ENCODE measurements at places on chromosomes 1 and 21. TPM values are rescaled to one million over a fixed set of nuclear protein-coding genes. Genes with fewer than 3 reads are reported as not detected.

The LYPD8 gene
- total RNA-seq = not detected

The LRRC47 gene
- total RNA-seq = 47.5 TPM

- ATAC-seq = no peak
Measured at GRCh38 chr1:76219366-76219818, 144.8 kb downstream of the ST6GALNAC3 start.

DNA sequence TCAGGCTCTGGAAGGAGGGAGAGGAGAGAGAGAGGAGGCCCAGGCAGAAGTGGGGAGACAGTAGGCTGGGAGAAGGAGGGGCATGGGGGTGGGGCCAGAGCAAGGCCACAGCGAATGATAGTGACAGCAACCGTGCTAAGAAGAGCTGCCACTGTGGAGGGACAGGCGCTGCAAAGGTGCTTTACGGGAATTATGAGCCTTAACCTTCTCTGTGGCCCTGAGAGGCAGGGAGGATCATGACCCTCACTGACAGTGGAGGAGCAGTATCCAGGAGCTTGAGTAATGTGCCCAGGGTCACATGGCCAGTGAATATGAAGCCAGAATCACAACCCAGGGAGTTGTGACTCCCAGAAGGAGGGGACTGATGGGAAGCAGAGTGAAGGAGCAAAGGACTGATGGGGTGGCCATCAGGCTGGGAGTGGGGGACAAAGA is 53.4 kb upstream of the RPL11 start:
- ATAC-seq = peak; percentile 28

GRCh38 chr1:181685211-181685610 is 201.9 kb downstream of the CACNA1E start:
- no peak for ATAC-seq

DNA sequence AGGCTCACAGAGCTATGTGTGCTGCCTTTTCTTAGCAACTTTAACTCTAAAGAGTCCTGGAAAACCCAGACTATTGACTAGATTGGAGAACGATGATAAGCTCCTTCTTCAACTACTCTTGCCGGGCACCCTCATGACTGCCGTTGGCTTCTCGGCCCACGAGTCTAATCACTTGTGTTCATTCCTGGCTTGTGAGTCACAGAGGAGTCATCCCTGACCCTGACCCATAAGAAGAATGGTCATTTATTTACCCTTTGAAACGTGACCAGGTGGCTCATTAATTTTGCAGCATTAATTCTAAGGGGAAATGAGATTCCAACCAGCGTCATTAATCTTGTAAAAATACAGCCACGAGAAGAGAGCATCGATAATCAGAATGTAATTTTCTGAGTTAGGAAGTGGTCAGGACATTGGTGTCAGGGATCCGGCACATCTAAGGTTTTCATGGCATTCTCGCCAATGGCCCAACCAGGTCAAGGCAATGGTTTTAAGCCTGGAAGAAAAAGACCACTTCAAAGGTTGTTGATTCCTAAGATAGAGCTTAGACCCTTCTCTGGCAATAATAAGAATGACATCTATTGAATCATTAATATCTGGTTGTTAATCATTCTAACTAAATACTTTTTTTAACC is 183.6 kb upstream of the RUNX1 start:
- ATAC-seq = no peak

- ATAC-seq = no peak
Measured at GRCh38 chr1:94425821-94426484, 7.8 kb downstream of the ABCD3 start.

GRCh38 chr1:152182431-152182830 is 23.4 kb upstream of the RPTN start:
- no peak for ATAC-seq

GRCh38 chr1:218656301-218657037 is 311.3 kb downstream of the TGFB2 start:
- ATAC-seq = no peak

GRCh38 chr21:38282921-38283320 is 26.1 kb downstream of the KCNJ15 start:
- ATAC-seq = peak; percentile 81

DNA sequence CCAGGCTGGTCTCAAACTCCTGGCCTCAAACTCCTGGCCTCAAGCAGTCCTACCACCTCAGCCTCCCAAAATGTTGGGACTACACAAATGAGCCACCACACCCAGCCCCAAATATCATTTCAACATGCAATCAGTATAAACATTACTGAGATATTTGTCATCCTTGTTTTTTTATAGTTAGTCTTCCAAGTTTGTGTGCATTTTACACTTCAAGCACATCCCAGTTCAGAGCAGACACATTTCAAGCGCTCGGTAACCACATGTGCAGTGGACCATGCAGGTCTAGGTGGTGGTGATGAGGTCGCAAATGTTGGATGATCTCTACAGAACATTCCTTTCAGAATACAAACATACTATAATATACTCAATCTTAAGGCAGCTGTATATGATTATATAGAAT is 23.8 kb upstream of the APP start:
- ATAC-seq = no peak
